NCI-H2029 (cell line): ENCODE measurements at places on chromosomes 11 and 22.

DNA sequence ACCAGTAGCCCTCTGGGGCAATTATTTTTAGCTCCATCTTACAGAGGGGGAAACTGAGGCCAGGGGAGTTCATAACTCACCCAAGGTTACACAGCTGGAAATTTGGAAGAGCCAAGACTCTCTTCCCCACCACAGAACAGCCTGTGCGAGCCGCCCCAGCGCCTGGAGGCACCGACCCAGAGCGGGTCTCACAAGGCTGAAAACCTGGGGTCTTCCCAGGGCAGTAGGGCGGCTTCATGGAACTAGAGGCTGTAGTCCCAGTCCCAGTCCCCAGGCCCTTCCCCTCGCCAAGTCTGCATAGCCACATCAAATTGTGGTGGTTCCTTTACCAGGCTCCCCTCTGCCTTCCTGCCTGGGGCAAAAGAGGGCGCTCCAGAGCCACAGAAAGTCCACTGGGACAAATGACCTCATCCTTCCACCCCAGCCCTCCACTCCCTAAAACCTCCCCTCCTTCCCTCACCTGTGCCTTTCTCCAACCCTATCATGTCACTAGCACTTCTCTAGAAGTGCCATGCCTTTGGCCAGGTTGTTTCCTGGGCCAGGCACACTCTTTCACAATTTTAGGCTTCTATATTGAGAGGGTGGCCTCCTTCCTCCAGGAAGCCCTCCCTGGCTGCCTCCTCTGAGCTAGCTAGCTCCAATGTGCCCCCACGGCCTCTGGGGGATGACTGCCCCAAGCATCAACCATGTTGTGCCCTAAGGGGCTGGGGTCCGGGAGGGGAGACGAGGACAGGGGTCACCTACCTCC is 15.2 kb upstream of the CDC42EP1 start:
- peak; percentile 4 for DNase-seq

GRCh38 chr11:2266586-2267305 is 3.6 kb downstream of the ASCL2 start:
- DNase-seq = no peak

DNA sequence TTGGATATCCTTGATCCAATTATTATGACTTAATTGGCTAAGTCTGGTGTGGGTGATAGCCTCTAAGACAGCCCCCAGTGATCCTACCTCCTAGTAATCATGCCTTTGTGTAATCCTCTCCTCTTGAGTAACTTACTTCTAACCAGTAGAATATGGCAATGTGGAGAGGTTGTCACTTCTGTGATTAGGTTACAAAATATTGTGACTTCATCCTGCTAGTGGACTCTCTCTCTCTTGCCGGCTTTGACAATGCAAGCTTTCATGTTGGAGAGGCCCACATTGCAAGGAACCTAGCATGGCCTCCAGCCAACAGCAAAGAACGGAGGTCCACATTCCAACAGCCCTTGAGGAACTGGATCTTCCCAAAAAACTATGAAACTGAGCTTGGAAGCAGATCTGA is 19.5 kb downstream of the YPEL4 start:
- no peak for DNase-seq

DNA sequence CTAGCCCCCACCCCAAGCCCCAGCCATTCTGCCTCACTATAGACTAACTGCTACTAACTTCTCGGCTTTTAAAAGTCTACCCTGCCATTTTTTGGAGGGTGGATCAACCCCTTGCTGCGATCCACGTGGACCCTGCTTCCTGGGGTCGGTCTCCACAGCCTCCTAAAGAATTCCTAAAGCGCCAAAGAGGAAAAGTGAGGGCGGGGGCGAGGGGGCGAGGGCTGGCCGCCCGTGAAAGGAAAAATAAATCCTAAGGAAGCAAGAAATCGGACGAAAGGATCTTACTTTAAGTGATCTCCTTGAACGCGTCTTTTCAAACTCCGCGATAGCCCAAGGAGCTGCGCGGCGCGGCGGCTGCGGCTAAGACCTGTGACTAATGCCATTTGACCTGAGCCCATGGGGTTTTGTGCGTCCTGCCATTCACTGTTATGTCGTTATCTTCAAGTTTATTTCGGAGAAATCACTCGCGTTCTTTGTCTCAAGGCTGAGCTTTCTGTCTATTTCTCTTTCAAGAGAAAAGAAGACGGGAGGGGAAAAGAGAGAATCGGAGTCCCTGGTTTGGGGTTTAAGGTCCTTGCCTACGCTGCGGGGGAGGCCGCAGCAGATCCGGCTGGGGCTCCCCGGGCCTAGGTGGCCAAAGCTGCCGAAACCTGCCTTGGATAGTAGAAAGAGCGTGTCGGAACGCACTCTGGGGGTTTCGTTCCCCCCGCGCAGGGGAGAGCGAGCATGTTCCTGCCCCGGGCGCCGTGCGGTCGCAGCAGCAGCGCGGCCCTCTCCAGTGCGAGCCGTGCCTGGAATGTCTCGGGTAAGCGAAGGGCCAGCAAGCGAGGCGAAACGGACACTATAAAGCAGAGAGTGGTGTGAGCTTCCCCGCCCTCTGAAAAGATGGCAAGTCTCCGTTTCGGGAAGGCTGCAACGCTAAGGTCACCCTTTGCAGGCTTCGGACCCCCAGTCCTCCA is 2.8 kb upstream of the DBX1 start:
- DNase-seq = no peak

GRCh38 chr11:104118105-104118744 is 45.7 kb downstream of the PDGFD start:
- no peak for DNase-seq
